ENCODE measurements at places on chromosomes 3 and 15.

- DNase-seq: no peak
Measured at GRCh38 chr15:86273309-86273708, 193.6 kb downstream of the AGBL1 start.

DNA sequence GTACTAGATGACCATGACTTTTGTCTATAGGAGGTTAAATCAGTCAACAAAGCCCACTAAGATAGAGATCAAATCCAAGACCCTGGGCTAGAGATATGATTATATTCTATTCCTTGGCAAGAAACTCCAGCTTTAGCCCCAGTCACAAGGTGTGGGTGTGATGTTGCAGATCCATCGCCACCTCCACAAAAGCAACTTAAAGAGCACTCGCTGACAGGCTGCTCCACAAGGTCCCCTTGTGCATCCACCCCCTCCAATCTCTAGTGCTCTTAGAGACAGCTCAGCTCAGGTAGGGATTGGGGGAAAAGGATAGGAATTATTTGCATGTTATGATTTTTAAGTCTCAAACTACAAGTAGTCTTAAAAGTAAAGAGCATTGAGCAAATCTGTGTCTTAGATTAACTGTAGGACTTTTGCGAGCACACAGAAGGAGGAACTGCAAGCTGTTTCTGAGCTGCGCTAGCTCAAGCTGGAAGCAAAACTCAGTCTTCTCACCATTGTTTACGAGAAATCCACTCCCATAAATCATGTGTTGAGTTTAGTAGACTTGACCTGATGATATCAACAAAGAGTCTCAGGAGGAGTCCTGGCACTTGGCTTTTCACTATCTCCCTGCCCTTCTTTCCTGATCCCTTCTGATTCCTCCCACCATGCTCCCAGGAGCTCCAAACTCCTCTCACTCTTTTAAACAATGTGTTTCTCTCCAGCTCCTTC, 177.6 kb downstream of the STAC start:
- DNase-seq: no peak

DNA sequence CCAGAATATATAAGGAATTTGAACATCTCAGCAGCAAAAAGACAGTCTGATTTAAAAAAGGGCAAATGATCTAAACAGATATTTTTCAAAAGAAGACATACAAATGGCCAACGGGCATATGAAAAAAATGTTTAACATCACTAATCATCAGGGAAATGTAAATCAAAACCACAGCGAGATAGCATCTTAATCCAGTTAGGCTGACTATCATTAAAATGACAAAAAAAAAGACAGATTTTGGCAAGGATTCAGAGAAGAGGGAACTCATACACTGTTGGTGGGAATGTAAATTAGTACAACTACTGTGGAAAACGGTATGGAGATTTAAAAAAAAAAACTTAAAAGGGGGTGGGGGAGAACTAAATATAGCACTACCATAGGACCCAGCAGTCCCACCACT, 47.9 kb downstream of the RNF13 start:
- no peak for DNase-seq

GRCh38 chr15:52193321-52193720, 2.1 kb upstream of the GNB5 start:
- no peak for DNase-seq

- DNase-seq: no peak
Measured at GRCh38 chr15:85681386-85681785, 113.3 kb downstream of the KLHL25 start.

DNA sequence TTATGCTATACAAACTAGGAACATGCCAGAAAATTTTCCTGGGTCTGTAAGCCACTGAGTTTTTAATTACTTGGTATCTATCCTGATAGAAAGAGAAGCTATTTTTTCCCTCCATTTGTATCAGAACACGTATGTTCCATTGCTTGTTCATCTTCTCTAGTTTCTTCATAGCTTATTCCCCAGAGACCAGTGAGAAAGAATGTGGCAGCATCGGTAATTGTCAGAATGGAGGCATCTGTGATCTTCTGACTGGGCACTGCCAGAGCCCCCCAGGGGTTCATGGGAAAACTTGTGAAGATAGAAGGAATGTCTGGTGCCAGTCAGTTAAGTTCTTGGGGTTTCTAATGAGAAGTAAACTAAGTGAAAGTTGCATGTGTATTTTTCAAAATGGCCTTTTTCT, 720.2 kb upstream of the GOLIM4 start:
- no peak for DNase-seq

GRCh38 chr3:67388738-67389137, 265.7 kb downstream of the SUCLG2 start:
- DNase-seq: no peak

- no peak for DNase-seq
Measured at GRCh38 chr15:49047456-49047855, 1.2 kb upstream of the SECISBP2L start.

- DNase-seq: peak; percentile 89
Measured at GRCh38 chr3:36373084-36373483, 7.2 kb upstream of the STAC start.

DNA sequence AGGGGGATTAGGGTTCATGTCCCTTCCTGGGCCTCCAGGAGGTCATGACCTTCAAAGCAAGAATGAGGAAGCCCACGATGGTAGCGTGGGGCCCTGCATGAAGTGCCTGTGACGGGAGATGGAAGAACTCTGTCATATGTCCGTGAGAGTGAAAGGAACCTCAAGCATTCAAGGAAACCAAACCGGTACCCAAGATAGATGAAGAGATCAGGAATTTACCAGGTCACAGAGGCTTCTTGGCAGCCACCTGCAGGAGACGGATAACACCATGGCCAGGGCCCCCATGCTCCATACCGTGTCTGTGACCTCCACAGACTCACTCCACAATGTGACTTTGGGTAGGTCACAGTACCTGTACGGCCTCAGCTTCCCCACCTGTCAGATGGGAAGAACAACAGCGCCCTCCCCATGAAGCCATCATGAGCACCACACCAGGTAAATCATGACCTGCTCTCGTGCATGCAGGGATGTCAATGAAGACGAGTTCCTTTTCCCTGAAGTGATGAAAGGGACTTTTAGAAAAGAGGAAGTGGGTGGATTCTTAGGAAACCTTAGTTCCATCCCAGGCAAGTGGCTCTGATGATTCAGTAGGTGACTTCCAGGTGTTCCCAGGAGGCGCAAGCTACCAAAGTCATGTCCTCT, 23.3 kb upstream of the CYP11A1 start:
- DNase-seq: no peak

- DNase-seq: no peak
Measured at GRCh38 chr3:107236655-107237337, 140.4 kb upstream of the CCDC54 start.

DNA sequence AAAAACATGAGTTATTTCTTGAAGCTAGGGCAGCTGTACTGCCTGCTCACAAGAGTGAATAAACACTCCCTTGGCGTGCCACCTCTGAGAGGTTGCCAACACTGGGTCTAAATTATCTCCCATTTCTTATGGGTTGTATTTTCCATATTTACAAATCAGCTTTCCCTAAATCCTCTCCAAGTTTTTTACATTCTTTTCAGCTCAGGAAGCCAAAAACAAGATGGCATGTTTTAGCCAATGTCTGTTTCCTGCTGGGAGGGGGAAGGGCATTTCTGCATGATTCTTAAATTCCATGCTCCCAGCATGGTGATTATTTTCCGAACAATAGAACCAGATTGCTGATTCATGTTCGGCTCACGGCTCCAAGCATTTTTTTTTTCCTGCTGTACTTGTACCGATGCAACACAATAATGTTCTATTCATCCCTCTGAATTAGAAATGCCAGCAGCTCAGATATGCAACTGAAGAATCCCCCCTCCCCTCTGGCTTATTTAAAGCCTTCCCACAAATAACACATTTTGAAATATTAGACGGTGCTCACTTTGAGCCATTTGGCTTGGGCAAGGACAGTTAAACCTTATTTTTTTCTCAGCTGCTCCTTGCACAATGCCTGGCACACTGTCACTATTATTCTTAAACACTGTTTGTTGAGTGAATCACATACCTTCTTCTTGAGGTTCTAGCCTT, 252.5 kb downstream of the THRB start:
- peak; percentile 89 for DNase-seq

GRCh38 chr3:53750253-53751210, 95.7 kb downstream of the CHDH start:
- DNase-seq: no peak

DNA sequence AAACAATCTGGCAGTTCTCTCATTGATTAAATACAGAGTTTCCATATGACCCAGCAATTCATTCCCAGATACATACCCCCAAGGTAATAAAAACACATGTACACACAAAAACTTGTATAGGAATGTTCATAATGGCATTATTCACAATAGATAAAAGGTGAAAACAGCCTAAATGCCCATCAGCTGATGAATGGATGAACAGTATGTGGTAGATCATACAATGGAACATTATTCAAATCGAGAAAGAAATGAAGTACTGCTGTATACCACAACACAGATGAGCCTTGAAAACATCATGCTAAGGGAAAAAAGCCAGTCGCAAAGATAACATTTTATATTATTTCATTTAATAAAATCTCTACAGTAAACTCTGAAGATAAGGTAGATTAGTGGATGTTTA, 71.2 kb downstream of the SLTM start:
- no peak for DNase-seq

DNA sequence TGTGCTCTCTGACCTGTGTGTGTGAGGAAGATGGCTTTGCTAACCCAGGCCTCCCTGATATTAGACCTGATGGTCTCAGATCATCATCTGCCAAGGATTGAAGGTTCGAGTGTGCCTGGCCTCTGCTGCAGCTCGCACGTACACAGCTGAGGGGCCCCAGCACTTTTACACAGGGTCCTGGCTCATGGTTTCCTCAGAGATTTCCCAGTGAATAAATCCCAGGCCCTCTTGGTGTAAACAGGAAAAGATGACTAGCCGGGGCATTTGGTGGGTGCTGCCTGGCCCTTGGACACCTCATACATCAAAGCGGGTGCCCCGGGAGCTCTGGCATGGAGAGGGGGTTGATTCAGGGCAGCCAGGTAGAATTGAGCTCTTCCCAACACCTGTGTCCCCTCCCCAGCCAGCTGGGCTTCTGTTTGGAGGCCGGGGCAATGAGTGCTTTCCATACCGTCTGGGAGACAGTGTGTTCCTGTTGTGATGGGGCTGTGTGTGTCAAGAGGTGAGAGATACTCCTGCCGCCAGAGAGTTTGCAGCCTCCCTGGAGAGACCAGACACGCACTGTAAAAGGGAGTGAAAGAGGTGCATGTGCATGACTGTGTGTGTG, 72.5 kb upstream of the TLE3 start:
- no peak for DNase-seq

GRCh38 chr3:123324880-123325765, 123.4 kb downstream of the SEC22A start:
- no peak for DNase-seq

DNA sequence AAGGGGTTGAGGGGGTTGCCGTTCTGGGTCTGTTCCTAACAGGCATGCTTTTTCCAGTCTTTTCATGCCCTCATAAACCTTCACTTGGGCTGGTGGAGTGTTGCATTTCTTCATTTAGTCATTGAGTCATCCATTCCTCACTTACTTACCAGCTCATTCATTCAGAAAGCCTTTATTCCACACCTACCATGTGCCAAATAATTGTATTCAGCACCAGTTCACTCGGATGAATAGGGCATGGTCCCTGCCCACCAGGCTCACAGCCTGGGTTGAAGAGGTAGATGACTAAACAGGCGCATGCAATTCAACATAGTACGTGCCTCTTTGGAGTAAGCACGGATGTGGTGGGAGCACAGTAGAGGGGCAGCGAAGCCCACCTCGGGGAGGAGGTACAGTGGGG, 35.1 kb upstream of the THSD4 start:
- DNase-seq: no peak

- no peak for DNase-seq
Measured at GRCh38 chr15:40293905-40294895, 11.3 kb upstream of the ANKRD63 start.

GRCh38 chr15:93491291-93491690, 402.3 kb upstream of the RGMA start:
- DNase-seq: no peak

GRCh38 chr3:156642750-156643728, 31.4 kb upstream of the TIPARP start:
- no peak for DNase-seq

- DNase-seq: no peak
Measured at GRCh38 chr3:105857601-105858000, 11.2 kb downstream of the CBLB start.

DNA sequence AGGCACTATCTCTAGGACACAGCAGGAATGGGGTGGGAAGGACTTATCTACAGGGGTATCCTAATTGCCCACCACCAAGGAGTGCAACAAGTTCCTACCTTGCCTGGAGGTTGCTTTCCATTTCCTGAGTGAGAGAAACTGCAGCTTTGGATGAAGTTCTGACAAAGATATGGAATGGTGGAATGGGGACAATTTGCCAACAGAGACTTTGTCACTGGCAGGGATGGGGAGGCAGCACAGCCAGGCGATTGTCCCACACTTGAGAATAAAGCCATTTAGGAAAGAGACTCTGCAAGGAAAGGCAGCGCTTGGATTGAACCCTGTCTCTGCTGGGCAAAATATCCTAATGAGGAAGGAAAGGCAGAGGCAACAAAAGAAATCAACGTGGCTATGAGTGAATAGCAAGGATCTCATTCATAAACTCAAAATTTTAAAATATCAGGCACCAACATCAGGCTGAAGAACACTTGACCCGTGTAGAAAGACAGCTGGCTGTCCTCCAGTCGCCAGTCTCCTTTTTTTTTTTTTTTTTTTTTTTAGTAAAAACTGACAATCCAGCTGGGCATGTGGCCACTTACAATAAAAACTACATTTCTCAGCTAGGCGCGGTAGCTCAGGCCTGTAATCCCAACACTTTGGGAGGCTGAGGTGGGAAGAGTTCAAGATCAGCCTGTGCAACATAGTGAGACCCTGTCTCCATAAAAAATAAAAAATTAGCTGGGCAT, 31.6 kb upstream of the PDE8A start:
- no peak for DNase-seq
